Stimulated activated CD4-positive, alpha-beta T cell treated with anti-CD3 and anti-CD28 coated beads, TNF-alpha, amount 100 ng/mL, for 48 hours (primary cell): ENCODE measurements at places on chromosomes 2 and 18.

DNA sequence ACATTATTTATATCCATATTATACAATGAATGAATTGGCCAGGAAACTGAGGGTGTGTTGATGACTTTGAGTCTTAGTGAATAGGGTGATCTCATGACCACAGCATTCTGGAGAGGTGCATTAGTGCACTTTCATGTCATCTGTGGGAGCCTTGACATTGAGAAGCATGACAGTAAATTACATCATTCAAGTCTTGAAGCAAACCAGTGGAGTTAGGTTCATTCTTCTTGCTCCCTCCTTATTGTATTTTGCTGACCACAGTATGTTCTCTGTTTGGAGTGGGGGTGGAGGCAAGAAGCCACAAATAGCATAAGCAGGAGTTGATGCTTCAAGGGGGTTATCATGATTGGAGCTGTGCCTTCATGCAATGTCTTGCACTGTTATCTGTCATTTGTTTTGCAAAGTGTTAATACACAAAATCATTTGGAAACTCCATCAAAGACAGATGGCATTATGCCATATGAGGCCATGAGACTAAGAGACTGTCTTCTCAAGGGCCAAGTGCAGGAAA is 680.2 kb downstream of the NYAP2 start:
- no peak for DNase-seq

DNA sequence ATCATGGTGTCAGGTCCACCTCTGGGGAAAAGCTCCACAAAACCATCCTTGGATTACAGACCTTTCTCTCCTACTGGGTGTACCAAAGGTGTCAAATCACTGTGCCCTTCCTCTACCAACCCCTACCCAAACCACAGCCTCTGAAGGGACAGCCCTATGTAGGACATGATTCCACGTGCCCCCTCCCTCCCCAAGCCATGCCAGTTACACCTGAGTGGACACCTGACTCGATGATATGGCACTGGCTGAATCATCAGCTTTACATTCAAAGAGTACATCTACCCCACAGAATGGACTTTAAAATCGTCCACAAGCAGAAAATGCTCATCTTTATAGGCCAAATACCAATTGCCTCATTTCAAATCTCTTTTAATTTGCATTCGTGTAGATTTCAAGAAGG is 26.0 kb downstream of the TRABD2A start:
- DNase-seq = no peak

- DNase-seq = no peak
Observed at GRCh38 chr2:105867587-105867986, 122.9 kb downstream of the NCK2 start.

GRCh38 chr2:62426154-62426912 is 79.7 kb downstream of the TMEM17 start:
- no peak for DNase-seq

- no peak for DNase-seq
Observed at GRCh38 chr2:69255760-69256159, 131.3 kb downstream of the GFPT1 start.

GRCh38 chr2:99810225-99810624 is 320.4 kb upstream of the REV1 start:
- no peak for DNase-seq

DNA sequence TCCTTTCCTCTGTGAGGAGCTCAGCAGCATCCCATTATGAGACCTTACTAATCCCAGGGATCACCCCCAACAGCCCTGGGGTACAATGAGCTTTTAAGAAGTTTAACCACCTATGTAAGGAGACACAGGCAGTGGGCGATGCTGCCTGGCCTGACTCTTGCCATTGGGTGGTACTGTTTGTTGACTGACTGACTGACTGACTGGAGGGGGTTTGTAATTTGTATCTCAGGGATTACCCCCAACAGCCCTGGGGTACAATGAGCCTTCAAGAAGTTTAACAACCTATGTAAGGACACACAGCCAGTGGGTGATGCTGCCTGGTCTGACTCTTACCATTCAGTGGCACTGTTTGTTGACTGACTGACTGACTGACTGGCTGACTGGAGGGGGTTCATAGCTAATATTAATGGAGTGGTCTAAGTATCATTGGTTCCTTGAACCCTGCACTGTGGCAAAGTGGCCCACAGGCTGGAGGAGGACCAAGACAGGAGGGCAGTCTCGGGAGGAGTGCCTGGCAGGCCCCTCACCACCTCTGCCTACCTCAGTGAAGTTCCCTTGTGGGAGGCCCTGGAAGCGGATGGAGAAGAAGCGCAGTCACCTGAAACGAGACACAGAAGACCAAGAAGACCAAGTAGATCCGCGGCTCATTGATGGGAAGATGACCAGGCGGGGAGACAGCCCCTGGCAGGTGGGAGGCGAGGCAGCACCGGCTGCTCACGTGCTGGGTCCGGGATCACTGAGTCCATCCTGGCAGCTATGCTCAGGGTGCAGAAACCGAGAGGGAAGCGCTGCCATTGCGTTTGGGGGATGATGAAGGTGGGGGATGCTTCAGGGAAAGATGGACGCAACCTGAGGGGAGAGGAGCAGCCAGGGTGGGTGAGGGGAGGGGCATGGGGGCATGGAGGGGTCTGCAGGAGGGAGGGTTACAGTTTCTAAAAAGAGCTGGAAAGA is 7.6 kb downstream of the PROC start:
- no peak for DNase-seq

- DNase-seq = no peak
Observed at GRCh38 chr18:3653851-3654441, 204.0 kb downstream of the TGIF1 start.

DNA sequence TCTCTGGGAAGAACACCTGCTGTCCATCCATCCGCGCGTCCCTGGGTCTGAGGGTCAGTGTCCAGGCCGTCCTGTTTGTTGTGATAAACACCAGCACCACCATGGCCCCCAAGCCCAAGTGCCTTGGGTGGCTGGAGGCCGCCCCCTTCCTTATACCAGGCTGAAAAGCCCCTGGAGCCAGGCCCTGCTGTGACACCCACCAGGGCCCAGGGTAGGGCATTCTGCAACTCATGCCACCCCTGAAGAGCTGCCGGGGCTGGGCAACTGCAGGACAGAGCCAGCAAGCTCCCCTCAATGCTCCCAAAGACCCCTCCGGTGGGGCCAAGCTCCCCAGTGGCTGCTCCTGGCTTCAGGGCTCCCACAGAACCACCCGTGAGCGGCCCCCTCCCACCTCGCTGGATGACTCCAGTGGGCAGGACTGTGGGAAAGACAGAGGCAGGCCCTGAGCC is 31.9 kb upstream of the SNED1 start:
- no peak for DNase-seq

DNA sequence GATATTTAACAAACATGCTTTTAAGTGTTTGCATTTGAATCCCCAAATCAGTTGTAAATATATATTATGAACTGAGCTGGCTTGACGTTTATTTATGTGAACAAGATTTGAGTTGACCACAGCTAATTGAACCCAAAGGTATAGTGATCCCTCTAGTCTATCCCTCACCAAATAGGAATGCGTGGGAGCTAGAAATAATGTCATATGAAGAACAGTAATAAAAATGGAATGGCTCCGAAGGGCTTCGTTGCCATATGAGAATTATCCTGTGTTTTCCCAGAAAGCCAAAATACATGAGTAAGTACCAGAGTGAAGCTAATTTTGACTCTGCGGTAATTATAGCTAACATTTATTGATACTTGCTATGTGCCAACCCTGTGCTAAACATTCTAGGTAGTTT is 142.7 kb downstream of the ADCYAP1 start:
- DNase-seq = no peak

- DNase-seq = no peak
Observed at GRCh38 chr2:185952100-185952499, 213.5 kb downstream of the FSIP2 start.

DNA sequence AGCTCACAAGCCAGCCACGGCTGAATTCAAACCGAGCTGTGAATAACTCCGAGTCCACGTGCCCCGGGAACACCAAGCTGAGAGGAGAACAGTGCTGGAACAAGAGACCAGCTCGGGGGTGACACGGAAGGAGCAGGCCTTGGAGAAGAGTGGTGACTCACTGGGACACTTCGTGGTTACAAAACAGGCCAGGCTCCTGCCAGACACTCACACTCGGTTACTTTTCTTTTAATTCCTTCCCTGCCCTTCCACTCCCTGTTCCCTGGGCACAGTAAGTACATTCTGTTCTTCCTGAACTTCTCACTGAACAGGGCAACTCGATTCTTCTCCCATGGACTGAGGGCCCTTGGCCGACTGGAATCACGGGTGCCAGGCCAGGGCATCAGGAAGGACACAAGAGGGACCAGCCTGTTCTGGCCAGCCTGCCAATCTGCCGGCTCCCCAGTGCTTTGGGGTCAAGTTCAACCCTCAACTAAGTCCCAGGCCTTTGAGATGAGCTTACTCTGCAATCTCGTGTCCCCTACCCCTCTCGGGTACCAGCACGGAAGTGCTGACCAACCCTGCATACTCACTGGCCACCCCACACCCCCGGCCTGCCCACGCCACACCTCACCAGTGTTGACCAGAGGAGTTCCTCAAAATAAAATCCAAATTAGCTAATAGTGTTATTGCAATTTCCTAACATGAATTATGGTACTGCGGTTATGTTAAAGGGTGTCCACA is 87.5 kb downstream of the TFCP2L1 start:
- no peak for DNase-seq

DNA sequence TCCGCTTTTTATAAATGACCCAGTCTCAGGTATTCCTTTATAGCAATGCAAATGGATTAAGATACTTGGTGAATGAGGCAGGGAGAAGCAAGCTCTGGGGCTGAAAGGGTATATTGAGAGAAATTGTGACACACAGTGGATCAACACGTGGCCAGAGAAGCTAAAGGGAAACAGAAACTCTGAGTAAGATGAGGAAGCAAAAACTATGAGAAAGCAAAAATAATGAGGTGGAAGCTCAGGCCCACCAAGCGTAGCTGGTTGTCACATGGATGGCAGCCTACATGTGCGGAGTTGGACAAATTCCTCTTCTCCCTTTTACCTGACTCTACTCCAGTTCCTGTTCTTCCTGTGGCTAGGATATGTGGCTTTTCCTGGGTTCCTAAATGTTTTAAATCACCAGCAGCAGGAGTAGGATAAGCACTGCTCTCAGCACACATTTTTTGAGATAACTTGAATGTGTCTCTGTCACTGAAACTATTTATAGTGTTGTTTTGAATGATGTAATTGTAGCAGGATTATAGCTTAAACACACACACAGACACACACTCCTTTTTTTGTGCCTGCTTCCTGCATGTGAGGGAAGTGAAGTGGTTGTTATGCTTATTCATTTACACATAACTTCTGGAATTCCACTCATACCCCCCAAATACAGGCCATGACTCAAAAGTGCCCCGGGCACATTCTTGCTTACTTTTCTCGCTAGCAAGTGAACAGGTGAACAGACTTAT is 30.1 kb upstream of the EPC2 start:
- no peak for DNase-seq

GRCh38 chr2:202164411-202164810 is 74.0 kb downstream of the SUMO1 start:
- DNase-seq = no peak

GRCh38 chr2:23237147-23237546 is 147.8 kb upstream of the KLHL29 start:
- no peak for DNase-seq

DNA sequence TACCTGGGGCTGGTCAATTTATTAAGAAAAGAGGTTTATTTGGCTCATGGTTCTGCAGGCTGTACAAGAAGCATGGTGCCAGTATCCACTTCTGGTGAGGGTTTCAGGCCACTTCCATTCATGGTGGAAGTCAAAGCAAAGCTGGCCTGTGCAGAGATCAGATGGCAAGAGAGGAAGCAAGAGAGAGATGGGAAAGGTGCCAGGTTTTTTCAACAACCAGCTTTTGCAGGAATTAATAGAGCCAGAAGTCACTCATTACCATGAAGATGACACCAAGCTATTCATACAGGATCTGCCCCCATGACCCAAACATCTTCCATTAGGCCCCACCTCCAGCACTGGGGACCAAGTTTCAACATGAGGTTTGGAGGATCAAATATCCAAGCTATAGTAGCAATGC is 56.8 kb upstream of the ST3GAL5 start:
- no peak for DNase-seq

- DNase-seq = peak; percentile 25
Observed at GRCh38 chr2:43818761-43819160, 19.9 kb downstream of the ABCG5 start.

DNA sequence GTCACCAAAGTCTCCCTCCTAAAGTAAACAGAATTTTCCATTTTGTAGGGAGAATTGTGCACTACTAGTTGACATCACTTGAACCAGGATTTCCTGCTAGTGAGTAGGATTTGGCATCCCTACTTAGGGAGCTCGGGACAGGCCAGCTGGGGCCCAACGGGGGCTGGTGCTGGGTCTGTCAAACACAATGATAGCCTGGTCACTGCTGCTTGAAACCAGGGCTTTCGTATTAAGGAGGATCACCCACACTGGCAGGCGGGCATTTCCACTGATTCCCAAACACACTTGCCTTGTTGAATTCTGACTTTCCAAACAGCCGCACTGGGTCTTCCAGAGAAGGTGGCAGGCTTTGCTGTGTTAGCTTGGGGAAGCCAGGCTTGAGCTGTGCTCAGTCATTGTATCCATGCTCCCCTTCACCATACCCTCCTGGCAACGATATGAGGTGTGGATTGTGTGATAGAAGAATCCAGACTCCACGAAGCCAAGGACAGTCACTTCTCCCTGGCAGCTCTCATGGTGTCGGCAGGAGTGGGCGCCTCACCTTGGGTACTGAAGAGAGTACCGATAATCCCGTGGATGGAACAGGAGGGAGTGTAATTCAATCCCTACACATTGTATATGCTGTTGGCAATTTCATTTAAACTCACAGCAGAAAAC is 7.5 kb downstream of the GDF7 start:
- no peak for DNase-seq

GRCh38 chr2:158270536-158270935 is 168.9 kb downstream of the UPP2 start:
- no peak for DNase-seq

- DNase-seq = no peak
Observed at GRCh38 chr2:32962690-32963089, 15.9 kb downstream of the LTBP1 start.

- no peak for DNase-seq
Observed at GRCh38 chr2:22282916-22283315, 1102.1 kb upstream of the KLHL29 start.

DNA sequence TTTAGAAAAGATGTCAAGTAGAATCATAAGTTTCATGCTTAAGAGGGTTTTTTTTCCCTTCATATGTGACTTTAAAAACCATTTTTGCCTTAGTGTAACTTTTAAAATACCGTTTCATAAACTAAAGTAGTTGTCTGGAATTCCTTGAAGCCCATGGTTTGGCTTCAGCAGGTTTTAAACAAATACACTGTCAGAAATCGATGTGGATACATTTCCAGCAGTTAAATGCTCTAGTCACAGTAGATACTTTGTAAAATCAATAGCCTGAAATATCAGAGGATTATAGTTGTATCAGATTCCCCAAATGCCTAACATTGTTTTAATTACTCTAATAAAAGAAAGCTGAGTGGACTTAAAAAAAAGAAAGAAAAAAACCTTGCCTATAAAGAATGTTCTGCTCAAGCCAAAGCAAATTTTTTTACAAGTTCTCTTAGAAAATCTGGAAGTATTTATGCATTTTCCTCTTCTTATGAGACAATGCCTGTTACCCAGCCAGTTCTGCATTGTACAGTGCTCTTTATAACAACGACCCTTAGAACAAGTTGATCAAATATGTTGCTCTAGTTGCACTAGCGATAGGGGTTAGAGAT is 260.5 kb downstream of the LTBP1 start:
- no peak for DNase-seq

GRCh38 chr2:181573140-181573736 is 83.7 kb downstream of the CERKL start:
- no peak for DNase-seq

GRCh38 chr2:15059870-15060512 is 427.5 kb downstream of the LRATD1 start:
- DNase-seq = no peak
